ENCODE measurements at places on chromosomes 3 and 15. TPM values are rescaled to one million over a fixed set of nuclear protein-coding genes. Genes with fewer than 3 reads are reported as not detected.
A peak's percentile ranks its signal among the peaks of the same experiment; 100 is the strongest.

Gene CIB2
- 59.9 TPM for polyA plus RNA-seq

Gene TF
- 1.4 TPM for polyA plus RNA-seq

Gene PEX5L
- 0.07 TPM for polyA plus RNA-seq

Gene IMPG2
- 0.12 TPM for polyA plus RNA-seq

Gene RAB6B
- 3.0 TPM for polyA plus RNA-seq

Gene SCN11A
- polyA plus RNA-seq = 0.51 TPM

Gene TMEM207
- polyA plus RNA-seq = not detected

Gene OIP5
- 30.2 TPM for polyA plus RNA-seq

Gene ENTPD3
- polyA plus RNA-seq = 1.1 TPM

DNA sequence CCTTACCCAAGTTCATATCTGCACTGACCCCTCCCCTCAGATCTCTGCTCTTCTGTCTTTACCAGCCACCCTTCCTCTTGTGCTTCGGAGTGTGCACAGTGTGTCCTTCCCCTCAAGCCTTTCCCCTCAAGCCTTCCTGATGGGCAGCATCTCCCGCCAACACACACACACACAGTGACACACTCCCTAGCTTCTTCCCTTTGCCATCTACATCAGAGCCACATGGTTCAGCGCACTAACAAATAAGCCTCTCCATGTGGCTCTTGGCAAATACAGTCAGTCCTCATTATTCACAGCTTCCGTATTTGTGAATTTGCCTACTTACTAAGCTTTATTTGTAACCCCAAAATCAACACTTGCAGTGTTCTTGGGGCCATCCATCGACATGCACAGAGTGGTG is 37.5 kb downstream of the SH3BP5 start:
- no peak for DNase-seq

DNA sequence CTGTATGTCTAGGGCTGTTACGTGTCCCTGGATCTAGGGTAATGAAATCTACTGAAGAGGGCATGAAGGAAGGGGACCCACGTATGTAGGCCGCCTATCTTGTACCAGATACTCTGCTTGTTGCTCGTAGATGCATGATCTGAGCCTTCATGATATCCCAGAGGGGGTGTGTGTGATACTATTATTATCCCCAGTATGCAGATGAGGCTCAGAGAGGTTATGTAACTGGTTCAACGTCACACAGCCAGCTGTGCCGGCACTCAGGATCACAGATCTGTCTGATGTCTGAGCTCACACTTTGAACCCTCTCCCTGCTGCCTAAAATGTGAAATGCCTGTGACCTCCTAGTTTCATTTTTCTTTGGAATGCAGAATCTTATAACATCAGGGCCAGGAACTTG is 36.2 kb upstream of the SEC13 start:
- no peak for DNase-seq

DNA sequence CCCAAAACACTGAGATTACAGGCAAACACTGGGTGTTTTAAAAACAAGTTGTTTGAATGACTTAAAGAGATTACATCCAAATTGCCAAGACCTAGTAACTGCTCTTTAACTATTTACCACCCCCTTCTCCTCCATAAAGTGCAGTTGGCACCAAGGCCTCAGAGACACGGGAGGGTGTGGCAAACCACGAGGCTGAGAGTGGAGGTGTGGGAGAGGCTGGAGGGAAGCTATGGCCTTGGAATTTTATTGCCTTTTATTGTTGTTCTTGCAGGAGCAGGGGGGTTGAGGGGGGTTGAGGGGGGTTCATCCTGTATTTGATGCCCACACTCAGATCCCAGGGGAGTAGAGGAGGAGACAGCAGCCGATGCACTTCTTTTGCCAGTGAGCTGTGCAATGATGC is 75.9 kb upstream of the CTDSPL start:
- no peak for DNase-seq

DNA sequence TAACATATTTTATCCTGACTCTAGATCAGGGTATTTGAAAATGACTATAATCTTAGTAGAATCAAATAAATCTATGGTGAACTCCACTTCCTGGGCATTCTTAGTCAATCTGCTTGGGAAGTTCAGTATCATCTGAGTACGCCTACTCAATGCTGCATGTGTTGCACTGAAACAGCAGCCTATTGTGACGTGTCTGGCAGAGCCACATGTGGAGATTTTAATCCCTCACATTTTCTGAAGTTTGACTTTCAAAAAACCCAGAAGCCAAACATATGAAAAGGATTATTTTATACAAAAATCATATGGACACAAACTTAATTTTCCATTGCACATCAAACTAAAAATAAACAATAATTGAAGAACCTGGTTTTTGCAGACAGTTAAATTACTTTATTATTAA is 798.3 kb downstream of the ROBO1 start:
- peak; percentile 82 for DNase-seq

All from cardiac muscle cell (in vitro differentiated cells and primary cell).